ENCODE measurements at places on chromosomes 2 and 18. TPM values are rescaled to one million over a fixed set of nuclear protein-coding genes. Genes with fewer than 3 reads are reported as not detected.

Gene SLC8A1
- not detected for total RNA-seq

Gene SIX3
- total RNA-seq: not detected

Gene SERPINB13
- not detected for total RNA-seq

Gene RGPD3
- total RNA-seq: not detected

Measured in H4 (cell line).